ENCODE measurements at places on chromosomes 16 and 17.

GRCh38 chr17:59335685-59336084 lies 4.2 kb downstream of the YPEL2 start:
- no peak for DNase-seq

DNA sequence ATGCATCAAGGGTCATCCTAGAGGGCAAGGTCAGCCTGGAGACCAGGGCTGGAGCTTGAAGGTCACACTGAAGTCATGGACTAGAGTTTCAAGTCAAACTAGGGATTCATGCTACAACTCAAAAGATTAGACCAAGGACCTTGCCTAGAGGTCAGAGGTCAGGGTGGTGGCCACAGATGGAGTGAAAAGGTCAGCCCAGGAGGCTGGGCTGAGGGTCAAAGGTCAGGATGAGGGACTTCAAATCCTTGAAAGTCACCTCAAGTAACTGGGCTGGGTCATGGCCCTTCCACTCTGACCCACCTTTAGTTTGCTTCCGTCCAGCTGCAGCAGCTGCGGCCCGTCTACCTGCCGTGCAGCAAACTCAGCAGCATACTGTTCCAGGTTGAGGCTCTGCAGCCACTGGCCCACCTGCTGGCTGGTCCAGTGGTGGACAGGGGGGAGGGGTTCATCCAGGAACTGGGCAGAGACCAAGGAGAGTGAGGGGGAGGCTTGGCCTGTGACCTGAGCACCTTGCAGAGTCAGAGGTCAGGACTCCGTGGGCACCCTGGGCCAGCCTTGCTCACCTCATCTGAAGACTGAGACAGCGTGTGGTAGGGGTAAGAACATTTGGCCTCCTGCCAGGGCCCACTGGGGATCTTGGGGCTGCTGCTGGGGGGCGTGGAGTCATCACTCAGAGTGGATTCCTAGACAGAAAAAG lies 16.2 kb downstream of the SAMD14 start:
- DNase-seq, result no peak

DNA sequence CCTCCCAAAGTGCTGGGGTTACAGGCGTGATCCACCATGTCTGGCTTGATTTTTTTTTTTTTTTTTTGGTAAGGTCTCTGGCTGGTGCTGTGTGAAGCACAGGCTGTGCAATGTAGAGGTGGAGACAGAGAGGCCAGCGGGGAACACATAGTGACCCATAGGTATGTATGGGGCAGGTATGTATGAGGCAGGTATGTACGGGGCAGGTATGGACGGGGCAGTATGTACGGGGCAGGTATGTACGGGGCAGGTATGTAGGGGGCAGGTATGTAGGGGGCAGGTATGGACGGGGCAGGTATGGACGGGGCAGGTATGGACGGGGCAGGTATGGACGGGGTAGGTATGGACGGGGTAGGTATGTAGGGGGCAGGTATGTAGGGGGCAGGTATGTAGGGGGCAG lies 5.0 kb downstream of the RPL3L start:
- DNase-seq, result no peak

DNA sequence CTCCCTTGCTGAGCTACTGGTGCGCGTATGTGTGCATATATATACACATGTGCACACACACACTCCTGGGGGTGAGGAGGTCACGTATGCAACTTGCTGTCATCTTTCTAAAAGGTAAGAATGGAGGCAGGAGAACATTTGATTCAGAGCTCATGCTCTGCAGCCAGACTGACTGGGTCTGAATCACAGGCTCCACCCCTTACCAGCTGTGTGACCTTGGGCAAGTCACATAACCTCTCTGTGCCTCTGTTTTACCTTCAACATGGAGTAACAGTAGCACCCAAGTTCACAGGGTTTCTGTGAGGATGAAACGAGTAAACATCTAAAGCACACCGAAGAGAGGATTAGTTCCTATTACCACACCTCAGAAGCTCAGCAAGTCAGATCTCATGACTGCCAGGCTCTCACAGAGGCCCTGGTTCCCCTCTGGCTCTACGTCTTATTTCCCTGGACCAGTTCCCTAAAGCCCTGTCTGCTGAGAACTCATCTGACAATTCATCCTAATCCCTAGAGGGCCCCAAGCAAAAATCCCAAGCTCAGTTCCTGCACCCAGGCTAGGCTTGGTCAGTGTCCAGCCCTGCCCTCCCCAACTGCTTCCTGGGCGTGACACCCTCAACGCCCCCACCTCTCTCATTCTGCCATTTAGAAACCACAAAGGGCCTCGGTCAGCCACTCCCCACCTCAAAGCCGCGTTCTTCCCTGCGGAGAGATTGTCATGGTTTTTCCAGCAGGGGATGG lies 28.7 kb downstream of the ABR start:
- DNase-seq, result no peak

DNA sequence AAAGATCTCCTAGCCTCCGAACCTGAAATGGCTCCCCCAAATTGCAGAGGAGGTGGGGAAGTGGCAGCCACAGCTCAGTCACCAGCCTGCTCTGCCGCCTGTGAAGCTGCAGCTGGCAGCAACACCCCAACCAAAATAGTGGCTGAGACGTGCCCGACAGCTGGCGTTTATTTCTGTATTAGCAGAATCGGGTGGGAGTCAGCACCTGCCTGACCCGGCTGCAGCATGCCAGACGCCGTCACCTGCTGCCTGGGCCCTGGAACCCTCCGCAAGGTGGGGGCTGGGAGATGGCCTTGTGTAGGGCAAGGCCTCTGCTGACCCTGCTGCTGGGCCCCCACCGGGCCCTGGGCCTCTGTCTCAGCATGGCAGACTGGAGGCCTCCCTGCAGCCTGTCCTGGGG lies 17.5 kb upstream of the PABPN1L start:
- DNase-seq, result no peak

GRCh38 chr16:2077696-2078095 lies 29.9 kb downstream of the TSC2 start:
- DNase-seq, result no peak
